Type B pancreatic cell (in vitro differentiated cells): ENCODE measurements at places on chromosomes 16 and 17. TPM values are rescaled to one million over a fixed set of nuclear protein-coding genes. Genes with fewer than 3 reads are reported as not detected.

The TSPOAP1 gene
- 9.7 and 18.4 TPM in 2 replicates for total RNA-seq

GRCh38 chr16:57146735-57147134, 39.1 kb downstream of the PSME3IP1 start:
- DNase-seq = no peak

GRCh38 chr17:35705705-35706104, 25.7 kb upstream of the RASL10B start:
- DNase-seq = no peak

DNA sequence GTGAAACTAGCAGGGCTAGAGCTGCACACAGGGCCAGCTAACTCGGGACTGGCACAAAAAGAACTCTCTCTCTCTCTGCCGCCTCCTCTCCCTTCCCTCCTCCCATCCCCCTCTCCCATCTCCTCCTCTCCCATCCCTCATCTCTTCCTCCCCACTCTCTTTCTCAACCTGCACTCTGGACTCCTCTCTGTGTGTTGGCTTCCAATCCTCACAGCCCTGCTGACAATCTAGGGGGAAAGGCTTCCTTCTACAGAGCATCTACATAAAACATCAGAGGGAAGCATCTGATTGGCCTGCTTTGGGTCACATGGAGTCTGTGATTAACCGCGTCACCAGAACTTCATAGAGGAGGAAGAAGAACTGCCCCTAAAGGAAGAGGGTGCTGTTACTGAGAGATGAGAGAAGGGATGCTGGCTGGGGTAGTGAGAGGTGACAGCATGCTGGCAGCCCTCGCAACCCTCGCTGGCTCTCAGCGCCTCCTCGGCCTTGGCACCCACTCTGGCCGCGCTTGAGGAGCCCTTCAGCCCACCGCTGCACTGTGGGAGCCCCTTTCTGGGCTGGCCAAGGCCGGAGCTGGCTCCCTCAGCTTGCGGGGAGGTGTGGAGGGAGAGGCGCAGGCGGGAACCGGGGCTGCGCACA, 12.8 kb upstream of the ZFP90 start:
- DNase-seq = no peak

- no peak for DNase-seq
These were observed 52.0 kb downstream of the LDHD start for GRCh38 chr16:75064403-75065148.

- DNase-seq = no peak
These were observed 197.6 kb downstream of the XYLT1 start for GRCh38 chr16:17273142-17273561.

The SPDYE4 gene
- total RNA-seq = not detected in 2 replicates

DNA sequence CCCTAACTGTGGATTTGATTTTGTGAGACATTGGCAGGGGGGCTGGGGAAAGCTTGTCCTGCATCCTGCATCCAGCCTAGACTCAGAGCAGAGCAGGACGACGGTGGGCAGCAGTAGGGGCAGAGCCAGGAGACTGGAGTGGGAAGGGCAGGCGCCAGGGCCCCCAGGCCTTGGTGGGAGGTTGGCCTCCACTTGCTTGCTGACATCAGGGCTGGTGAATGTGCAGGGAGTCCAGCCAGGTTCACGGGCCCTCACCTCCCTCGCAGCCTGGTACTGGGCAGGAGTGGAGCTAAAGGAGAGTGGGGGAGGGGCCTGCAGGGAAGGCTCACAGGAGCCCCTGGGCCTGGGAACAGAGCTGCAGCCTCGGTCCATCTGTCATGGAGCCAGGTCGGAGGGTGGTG, 2.2 kb upstream of the SMTNL2 start:
- DNase-seq = no peak

DNA sequence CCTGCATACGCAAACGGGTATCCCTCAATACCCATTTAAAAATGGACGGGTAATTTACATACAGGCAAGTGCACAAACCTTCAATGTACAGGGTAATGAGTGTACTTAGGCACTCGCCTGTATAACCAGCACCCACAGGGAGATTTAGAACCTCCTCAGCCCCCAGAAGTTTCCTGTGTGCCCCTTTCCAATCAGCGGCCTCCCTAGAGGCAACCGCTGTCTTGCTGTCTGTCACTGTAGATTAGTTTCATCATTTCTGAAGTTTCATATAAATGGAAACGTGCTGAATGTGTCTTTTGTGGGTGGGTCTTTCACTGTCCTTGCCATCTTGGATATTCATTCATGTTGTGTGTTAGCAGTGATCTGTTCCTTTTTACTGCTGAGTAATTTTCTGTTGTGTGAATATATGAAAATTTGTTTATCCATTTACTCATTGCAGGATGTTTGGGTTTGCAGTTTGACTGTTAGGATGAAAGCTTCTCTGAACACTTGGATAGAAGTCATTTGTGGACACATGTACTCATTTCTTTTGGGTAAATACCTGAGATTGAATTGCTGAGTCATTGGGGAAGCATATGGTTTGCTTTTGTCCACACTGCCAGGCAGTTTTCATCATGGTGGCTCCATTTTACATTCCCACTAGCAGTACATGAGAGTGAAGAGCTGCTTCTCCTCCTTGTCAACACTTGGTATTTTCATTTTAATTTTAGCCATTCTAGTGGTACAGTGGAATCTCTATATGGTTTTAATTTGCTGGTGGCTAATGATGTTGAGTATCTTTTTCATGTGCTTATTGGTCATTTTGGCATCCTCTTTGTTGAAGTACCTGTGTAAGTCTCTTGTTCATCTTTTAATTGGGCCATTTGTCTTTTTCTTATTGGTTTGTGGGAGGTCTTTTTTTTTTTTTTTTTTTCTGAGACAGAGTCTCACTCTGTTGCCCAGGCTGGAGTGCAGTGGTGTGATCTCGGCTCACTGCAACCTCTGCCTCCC, 2.1 kb upstream of the ADCY7 start:
- no peak for DNase-seq

DNA sequence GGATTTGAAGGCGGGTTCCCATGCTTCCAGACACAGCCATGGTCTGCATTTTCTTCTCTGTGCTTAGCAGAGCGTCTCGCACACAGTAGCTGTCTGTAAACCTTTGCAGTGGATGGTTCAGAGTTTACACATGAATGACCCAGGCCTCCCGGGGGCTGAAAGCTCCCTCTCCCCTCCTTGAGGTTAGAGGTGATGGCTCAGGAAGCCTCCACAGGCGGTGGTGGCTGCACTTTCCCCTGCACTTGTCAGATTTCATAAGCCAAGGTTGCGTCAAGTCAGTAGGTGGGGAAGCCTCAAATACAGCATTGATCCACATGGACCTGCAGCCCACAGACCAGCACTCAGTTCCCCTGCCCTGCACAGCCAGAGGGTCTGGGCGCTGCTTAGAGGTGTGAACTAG, 211.9 kb downstream of the KATNIP start:
- no peak for DNase-seq

The CIBAR2 gene
- total RNA-seq = 1.3 and 4.9 TPM in 2 replicates

DNA sequence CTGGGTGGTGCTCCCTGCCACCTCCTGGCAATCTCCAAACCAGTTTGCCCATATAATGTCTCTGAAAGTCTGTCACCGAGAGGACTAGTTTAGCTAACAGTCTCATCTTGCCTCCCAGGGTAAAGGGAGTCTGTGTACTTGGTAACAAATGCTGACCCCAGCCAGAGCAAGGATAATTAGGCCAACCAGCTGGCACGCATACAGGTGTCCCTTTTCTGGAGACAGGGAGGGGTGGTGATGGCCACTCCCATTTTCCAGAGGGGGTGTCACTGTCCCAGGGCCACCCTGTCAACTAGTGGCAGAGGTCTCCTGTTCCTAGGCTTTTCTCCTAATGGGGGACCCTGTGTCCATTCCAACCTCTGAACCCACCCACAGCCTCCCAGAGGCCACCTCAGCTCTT, 8.1 kb downstream of the FAM83G start:
- no peak for DNase-seq

GRCh38 chr17:7367083-7367482, 12.1 kb downstream of the TMEM95 start:
- no peak for DNase-seq

- no peak for DNase-seq
These were observed 23.6 kb downstream of the SEZ6 start for GRCh38 chr17:28982131-28982793.

The OSGIN1 gene
- 4.0 and 15.5 TPM in 2 replicates for total RNA-seq

- no peak for DNase-seq
These were observed 68.4 kb downstream of the CMC2 start for GRCh38 chr16:80938004-80938878.
